Lower lobe of right lung (tissue), 2 donors: ENCODE measurements at places on chromosomes 1 and 21. TPM values are rescaled to one million over a fixed set of nuclear protein-coding genes. Genes with fewer than 3 reads are reported as not detected.

DNA sequence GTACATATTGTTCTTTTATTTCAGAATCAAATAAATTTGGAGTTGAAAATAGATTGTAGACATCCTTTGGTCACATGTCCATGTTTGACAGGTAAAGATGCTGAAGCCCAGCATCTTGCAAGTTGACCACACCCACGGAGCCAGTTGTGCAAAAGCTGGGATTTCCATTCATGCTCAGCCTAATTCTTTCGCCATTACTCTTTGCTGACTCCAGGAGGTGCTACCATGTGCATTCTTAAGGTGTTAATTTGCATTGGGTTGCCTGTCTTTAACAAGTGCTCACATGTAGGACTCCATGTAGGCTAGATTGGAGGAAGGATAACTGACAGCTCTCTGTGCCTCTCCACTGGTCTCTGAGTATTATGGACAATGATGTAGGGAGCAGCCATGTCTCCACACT lies 660.7 kb downstream of the LMO4 start:
- H3K36me3 ChIP-seq, result no peaks in the 10 kb centered on the region
- no peak overlapping the region for H3K27ac ChIP-seq
- no peak for DNase-seq
- H3K27me3 ChIP-seq, result no peaks in the 10 kb centered on the region
- H3K4me3 ChIP-seq, result no peak overlapping the region

DNA sequence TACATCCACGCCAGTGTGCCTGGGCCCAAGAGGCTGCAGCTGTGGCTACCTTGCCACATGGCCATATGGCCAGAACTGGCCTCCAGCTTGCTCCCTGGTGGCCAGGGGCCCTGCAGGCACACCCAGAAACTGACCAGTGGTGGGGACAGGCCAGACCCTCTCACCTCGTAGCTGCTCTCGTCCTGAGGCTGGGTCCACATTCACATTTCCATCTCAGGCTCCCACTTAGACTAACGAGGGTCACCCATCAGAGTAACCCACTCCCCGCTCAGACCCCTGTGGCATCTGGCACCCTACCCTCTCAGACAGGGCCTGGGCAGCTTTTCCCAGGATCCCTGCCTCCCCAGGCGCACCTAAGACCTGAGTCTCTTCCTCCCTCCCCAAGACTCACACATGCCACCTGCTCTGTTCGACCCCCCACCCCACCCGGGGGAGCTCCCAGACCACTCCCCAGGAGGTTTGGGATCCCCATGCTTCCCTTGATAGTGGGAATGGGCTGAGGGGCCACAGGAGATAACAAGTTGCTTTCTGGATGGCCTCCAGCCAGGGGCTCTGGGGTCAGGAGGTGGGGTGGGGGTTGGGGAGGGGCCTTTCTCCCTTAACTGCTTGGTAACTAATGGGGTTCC lies 21.3 kb upstream of the RNU1-4 start:
- no peaks in the 10 kb centered on the region for H3K36me3 ChIP-seq
- H3K27ac ChIP-seq, result no peak overlapping the region
- H3K4me3 ChIP-seq, result no peak overlapping the region
- H3K4me1 ChIP-seq, result no peaks in the 10 kb centered on the region
- peaks cover 32% of the 10 kb centered on the region for H3K27me3 ChIP-seq

HES3 gene
- not detected for total RNA-seq

GRCh38 chr1:245148861-245149260 lies 5.9 kb upstream of the KIF26B start:
- no peaks in the 10 kb centered on the region for H3K36me3 ChIP-seq
- no peak for DNase-seq
- H3K4me1 ChIP-seq, result peaks cover 8% of the 10 kb centered on the region
- peaks cover 14% of the 10 kb centered on the region for H3K27me3 ChIP-seq
- no peak overlapping the region for H3K4me3 ChIP-seq

PRR9 gene
- not detected for total RNA-seq

DNA sequence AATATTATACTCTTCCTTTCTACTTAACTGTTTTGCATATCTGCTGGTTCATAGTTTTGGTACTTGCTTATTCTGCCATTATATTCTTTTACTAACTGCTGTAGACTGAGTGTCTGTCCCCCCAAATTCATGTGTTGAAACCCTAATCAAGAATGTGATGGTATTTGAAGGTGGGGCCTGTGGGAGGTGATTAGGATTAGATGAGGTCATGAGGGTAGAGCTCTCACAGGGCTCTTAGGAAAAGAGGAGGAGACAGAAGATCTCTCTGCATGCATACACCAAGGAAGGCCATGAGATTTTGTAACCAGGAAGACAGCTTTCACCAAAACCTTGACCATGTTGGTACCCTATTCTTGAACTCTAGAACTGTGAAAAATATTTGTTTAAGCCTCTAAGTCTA lies 354.1 kb upstream of the B3GALT2 start:
- no peak overlapping the region for H3K27ac ChIP-seq
- H3K27me3 ChIP-seq, result no peaks in the 10 kb centered on the region
- H3K4me3 ChIP-seq, result no peak overlapping the region
